ENCODE measurements at places on chromosomes 5 and 9. TPM values are rescaled to one million over a fixed set of nuclear protein-coding genes. Genes with fewer than 3 reads are reported as not detected.

PPP2R2B gene
- total RNA-seq, result not detected

GRCh38 chr5:143284521-143284920 is 119.0 kb downstream of the NR3C1 start:
- peaks cover 19% of the 10 kb centered on the region for H3K36me3 ChIP-seq
- H3K4me1 ChIP-seq, result peaks cover 3% of the 10 kb centered on the region
- no peak for DNase-seq
- H3K4me3 ChIP-seq, result no peak overlapping the region
- no peaks in the 10 kb centered on the region for H3K27me3 ChIP-seq

DNA sequence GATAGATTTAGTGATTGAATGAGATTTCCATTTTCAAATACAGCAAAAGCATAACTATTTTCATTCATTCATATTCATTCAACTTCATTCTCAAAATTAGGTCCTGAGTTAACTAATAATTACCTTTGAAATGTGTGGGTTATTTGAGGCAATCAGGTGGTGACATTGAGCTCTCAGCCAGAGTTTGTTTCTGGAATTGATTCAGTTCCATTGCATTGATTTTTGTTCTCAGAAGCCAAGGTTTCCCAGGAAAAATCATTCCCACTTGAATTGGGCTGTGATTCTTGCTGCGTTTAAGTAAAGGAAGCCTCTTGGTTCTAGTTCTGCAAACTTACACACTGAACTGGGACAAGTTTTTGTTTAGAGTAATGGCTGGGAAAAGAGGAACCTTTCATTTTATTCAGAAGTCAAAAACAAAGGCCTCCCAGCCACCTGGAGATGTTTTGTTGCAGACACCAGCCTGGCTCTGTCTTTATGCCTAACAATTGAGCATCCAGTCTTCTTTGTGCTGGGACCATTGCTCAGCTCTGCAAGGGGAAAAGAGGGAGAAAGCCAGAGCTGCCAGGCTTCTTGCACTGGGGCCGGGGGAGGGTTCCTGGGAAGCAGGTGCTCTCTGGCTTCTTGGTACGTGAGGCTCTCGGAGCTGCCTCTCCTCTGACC is 198.6 kb downstream of the TRIO start:
- peaks cover 22% of the 10 kb centered on the region for H3K4me1 ChIP-seq
- H3K36me3 ChIP-seq, result peaks cover 66% of the 10 kb centered on the region
- H3K27ac ChIP-seq, result peak overlapping the region; percentile 1
- H3K27me3 ChIP-seq, result no peaks in the 10 kb centered on the region
- no peak for DNase-seq

DNA sequence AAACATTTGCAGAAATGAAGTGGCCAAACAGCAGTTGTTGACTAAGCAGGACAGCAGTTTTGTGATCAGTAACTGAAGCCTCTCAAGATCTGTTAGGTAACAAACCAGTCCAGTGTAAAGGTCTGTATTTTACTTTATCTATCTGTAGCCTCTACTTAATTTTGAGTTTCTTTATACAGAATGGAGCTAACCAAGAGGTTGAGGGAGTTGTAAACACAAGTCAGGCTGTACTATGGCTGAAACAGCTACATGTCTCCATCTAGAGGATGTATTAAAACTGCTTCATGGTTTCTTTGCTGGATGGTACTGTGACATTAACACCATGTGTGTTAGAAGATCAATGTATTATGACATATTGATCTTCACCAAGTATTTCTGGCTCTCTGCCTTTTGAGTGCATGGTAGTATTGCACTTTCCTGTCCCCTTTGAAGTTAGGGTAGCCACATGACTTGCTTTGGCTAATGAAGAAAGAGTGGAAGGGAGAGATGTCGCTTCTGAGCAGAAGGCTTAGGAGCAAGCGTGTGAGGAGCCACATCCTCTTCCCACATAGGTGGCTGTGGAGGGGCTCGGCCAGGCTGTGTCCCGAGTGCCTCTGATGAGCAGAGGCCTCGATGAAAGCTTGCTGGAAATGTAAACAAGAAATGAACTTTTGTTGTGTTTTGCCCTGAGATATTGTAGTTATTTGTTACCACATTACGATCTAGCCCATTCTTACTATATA is 105.6 kb upstream of the PCA3 start:
- DNase-seq, result peak; percentile 76
- no peak overlapping the region for H3K27ac ChIP-seq
- H3K4me1 ChIP-seq, result peaks cover 9% of the 10 kb centered on the region
- H3K27me3 ChIP-seq, result peaks cover 4% of the 10 kb centered on the region

RIMOC1 gene
- total RNA-seq, result 10.3 TPM

FOXI1 gene
- not detected for total RNA-seq
